ENCODE measurements at places on chromosomes 2 and 18.

- no peak for DNase-seq
These were observed 1.3 kb downstream of the CALCRL start for GRCh38 chr2:187446711-187447110.

- DNase-seq: no peak
These were observed 231.6 kb upstream of the SMAD2 start for GRCh38 chr18:48161911-48162698.

DNA sequence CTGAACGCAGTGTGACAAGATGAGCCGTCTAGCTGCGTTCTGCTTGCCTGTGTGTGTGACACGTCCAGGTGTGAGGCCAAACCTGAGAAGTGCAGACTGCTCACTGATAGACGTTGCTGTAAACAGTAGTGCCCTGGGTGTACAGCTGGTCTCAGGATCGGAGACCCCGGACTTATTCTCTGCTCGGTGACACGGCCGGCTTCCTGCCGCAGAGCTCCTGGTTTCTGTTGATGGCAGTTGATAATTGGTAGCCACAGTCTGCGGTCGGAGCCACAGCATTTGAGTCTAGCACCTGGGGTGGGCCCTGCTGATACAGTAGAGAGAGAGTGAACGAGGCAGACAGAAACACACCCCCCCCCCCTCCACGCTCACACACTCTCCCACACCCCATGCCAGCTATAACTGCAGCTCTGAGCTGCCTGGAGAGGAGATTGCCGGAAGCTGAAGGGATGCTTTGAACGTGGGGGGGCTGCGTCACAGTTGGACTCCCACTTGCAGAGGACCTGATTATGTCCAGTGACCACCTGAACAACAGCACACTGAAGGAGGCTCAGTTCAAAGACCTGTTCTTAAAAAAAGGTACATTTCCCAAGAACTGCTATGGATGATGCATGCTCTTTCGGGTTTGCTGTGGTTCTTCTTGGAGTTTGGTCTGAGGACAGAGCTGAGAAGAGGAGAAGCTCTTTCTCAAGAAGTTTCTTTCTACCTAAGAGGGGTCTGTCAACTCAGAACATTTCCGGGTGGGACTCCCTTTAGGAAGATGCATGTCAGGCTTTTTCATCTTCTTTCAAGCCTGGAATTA, 114.0 kb downstream of the FAM210A start:
- no peak for DNase-seq

- no peak for DNase-seq
These were observed 40.9 kb upstream of the SMAD7 start for GRCh38 chr18:48991676-48992075.

GRCh38 chr2:133791191-133791590, 222.9 kb upstream of the NCKAP5 start:
- DNase-seq: no peak

GRCh38 chr2:38159597-38159996, 83.6 kb upstream of the CYP1B1 start:
- DNase-seq: no peak

- DNase-seq: no peak
These were observed 106.5 kb upstream of the ATP8B1 start for GRCh38 chr18:57909620-57910019.

- DNase-seq: no peak
These were observed 91.9 kb downstream of the MRPS9 start for GRCh38 chr2:105129722-105130232.

DNA sequence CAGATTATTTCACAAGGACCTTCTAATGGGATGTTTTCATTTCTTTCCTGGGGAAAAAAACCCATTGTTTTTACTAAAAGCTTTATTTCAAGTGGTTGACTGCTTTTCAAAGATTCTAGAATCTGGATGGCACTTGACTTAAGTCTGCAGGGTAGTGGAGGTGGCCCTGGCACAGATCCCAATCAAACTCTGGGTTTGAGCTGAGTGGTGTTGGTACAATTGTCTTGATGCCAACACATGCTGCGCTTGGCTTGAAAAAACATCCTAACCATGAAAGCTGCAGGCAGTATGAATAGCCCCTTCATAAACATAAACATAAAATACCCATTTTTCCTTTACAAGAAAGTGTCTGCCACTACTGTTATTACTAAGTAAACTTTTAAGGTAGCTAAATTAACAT, 3.6 kb downstream of the PAPOLG start:
- no peak for DNase-seq
